ENCODE measurements at places on chromosomes 7 and 10.

DNA sequence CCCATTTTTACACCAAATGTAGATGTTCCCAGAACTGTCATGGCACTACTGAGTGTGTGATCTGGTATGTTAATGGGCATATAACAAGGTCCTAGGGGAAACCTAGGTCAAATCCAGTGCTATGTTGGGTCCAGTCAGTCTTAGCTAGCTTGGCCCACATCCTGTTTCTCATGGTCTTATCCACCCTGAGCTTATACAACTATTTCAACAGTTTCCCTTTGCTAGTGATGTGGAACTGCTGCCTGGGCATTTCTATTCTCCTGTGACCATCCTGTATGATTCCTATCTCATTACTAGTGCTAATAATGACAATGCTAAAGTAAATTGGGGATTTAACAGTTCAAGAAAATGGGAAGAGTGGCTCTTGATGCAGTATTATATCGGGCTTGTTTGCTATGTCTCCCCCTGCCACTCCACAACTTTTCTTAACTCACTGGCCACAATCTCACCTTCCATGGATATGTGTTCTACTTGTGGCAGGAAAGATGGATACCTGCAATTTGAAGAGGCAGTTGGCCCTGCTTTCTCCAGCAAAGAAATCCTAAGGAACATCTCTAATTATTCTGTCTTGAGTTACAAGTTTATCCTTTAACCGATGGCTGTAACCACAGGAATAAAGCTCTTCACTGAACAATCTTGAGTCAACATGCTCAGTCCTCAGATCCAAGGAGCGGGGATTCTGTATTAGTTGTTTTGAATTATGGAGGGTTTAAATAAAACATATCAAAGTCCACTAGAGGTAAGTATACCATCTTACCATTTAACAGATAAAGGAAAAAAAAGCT, 707.8 kb downstream of the XPNPEP1 start:
- no peaks in the 10 kb centered on the region for H3K27me3 ChIP-seq
- no peaks in the 10 kb centered on the region for H3K4me1 ChIP-seq
- DNase-seq = no peak
- H3K4me3 ChIP-seq = no peak overlapping the region

- H3K36me3 ChIP-seq = no peaks in the 10 kb centered on the region
- no peak overlapping the region for H3K27ac ChIP-seq
- no peaks in the 10 kb centered on the region for H3K4me1 ChIP-seq
- H3K27me3 ChIP-seq = no peaks in the 10 kb centered on the region
- DNase-seq = no peak
Observed at GRCh38 chr7:31017032-31017675, 35.0 kb upstream of the ADCYAP1R1 start.

- H3K4me1 ChIP-seq = no peaks in the 10 kb centered on the region
- no peaks in the 10 kb centered on the region for H3K36me3 ChIP-seq
- no peak for DNase-seq
- no peak overlapping the region for H3K4me3 ChIP-seq
Observed at GRCh38 chr10:43674553-43675210, 26.0 kb upstream of the ZNF32 start.

GRCh38 chr10:13271552-13272163, 28.2 kb downstream of the PHYH start:
- no peak overlapping the region for H3K27ac ChIP-seq
- H3K4me1 ChIP-seq = peaks cover 3% of the 10 kb centered on the region
- no peak for DNase-seq
- no peaks in the 10 kb centered on the region for H3K36me3 ChIP-seq
- H3K4me3 ChIP-seq = no peak overlapping the region

- peak overlapping the region; percentile 25 for H3K27ac ChIP-seq
- DNase-seq = no peak
- peaks cover 18% of the 10 kb centered on the region for H3K4me1 ChIP-seq
- peak overlapping the region; percentile 17 for H3K4me3 ChIP-seq
- H3K36me3 ChIP-seq = no peaks in the 10 kb centered on the region
Observed at GRCh38 chr7:25855854-25856782, 295.9 kb upstream of the NFE2L3 start.

DNA sequence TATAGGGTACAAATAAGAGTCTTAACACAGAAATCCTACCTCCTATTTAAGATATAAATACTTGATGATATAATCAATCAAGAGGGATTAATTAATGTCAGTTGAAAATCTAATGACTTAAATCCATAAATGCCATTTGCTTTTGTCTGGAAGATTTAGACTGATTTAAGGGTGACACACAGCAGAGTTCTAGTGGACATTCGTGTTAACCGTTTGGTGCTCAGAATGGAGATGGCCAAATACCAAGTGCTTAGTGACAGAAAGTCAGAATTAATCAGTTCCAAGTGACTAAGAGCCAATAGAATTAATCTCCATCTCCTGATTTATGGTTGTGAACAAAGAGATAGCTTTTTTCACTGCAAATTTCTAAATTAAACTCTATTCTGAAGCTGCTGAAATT, 36.2 kb downstream of the NAMPT start:
- H3K36me3 ChIP-seq = peaks cover 5% of the 10 kb centered on the region
- H3K4me3 ChIP-seq = no peak overlapping the region
- H3K4me1 ChIP-seq = no peaks in the 10 kb centered on the region
- H3K27me3 ChIP-seq = no peaks in the 10 kb centered on the region
- DNase-seq = no peak

- no peak overlapping the region for H3K4me3 ChIP-seq
- no peaks in the 10 kb centered on the region for H3K36me3 ChIP-seq
- no peaks in the 10 kb centered on the region for H3K27me3 ChIP-seq
- H3K27ac ChIP-seq = no peak overlapping the region
- DNase-seq = no peak
Observed at GRCh38 chr10:105559333-105560097, 918.4 kb downstream of the SORCS3 start.

All from prostate gland (tissue), 2 donors.